ENCODE measurements at places on chromosomes 6 and 20.

GRCh38 chr6:44655412-44656342 lies 268.2 kb downstream of the CDC5L start:
- DNase-seq, result peak; percentile 65

DNA sequence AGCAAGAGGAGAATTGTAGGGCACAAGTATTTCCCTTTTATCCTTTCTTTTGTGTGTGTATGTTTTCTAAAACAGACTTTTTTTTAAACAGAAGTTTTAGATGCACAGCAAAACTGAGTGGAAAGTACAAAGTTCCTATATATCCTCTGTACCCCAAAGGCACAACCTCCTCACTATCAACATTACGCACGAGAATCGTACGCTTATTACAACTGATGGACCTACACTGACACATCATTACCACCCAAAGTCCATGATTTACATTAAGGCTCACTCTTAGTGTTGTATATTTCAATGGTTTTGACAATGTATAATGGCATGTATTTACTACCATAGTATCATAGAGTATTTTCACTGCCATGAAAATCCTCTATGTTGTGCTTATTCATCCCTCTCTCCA lies 32.6 kb downstream of the MAN1A1 start:
- DNase-seq, result no peak

GRCh38 chr20:53019464-53019863 lies 47.3 kb downstream of the TSHZ2 start:
- DNase-seq, result no peak

- DNase-seq, result no peak
These were observed 104.3 kb upstream of the BEND6 start for GRCh38 chr6:56850626-56851025.

DNA sequence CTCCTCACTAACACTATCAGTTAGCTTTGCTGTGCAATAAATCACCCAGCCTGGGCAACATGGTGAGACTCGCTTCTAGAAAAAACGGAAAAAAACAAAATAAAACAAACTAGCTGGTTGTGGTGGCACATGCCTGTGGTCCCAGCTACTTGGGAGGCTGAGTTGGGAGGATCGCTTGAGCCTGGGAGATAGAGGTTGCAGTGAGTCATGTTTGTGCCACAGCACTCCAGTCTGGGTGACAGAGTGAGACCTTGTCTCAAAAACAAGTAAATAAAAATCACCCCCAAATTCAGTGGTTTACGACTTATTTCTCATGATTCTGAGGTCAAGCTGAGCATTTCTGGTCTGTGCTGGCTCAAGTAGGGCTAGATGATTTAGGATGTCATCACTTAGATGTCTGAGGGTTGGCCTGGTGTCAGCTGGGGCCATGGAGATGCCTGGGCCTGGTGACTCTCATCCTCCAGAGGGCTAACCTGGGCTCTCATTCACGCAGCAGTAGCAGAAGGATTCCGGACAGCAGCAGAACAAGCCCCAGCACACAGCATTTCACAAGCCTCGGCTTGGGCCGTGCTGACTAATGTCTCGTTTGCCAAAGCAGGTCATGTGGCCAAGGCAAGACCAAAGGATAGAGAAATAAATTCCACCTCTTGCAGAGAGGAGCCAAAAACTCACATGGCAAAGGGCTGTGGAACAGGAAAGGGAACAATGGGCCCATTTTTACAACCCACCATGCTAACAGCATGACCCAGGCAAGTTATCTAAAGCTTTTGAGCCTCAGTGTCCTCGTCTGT lies 32.5 kb downstream of the MGME1 start:
- no peak for DNase-seq

DNA sequence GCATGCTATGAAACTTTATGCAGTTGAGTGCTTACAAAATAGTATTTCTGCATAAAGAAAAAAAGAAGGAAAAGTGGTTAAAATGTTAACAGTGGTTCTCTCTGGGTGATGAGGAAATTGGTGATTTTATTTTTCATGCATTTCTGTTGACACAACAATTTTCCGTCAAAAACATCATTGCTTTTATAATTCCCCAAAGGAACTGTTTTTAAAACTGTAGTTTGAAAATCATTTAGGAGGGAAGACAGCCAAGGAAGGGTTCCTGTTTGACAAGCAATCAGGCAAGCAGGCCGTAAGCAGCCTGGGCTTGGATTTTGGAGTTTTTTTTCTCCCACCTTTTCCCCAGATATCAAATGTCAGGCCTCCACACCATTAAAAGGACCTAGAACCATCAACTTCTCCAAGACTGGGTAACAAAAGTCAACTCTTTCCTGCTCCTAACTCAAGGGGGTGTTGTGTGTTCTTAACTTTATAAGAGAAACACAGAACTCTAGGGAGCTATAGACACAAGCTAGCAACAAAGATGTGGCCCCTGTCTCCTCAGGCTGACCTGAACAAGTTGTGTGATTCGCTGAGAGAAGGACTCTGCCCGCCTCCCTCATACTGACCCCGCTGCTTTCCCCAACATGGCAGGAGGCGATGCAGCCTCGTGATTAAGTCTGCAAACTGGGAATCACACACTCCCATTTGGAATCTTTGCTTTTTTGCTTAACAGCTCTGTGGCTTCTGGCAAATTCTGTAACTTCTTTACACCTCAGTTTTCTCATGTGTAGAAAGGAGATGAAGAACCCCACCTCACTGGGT lies 146.6 kb downstream of the BCAS1 start:
- DNase-seq, result no peak

- no peak for DNase-seq
These were observed 474.9 kb upstream of the AGPAT4 start for GRCh38 chr6:161748535-161749416.

GRCh38 chr6:13916230-13916944 lies 8.4 kb upstream of the RNF182 start:
- DNase-seq, result no peak

- DNase-seq, result no peak
These were observed 237.6 kb downstream of the QKI start for GRCh38 chr6:163651915-163652668.

DNA sequence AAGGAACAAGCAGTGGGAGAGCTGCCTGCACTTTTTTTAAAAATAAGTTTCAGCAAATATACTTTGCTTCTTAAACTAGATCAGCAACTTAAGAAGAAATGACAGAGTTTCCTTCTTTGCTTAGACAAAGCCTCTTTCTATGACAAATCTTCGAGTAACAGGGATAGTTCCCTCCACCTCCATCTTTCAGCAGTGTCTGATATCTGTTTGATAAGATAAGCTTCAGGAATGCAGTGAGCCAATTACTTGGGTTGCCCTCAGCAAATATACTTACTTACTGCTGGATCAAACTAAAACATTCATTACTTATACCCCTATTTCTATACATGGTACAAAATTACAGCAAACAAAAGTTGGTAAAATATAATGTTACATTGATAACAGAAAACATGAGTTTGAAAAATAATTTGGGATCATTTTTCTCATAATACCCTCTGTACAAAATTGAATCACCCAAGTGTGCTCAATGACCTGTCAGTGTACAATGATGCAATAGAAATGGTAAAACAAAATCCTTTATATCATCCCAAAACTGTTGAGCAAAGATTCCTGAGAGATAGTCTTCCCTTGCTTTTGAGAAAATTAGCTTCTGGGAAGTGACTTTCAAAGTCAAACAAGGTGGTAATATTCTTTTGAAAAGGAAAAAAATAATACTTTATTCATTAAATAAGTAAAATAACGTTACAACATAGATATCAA lies 24.5 kb downstream of the FRK start:
- DNase-seq, result no peak

DNA sequence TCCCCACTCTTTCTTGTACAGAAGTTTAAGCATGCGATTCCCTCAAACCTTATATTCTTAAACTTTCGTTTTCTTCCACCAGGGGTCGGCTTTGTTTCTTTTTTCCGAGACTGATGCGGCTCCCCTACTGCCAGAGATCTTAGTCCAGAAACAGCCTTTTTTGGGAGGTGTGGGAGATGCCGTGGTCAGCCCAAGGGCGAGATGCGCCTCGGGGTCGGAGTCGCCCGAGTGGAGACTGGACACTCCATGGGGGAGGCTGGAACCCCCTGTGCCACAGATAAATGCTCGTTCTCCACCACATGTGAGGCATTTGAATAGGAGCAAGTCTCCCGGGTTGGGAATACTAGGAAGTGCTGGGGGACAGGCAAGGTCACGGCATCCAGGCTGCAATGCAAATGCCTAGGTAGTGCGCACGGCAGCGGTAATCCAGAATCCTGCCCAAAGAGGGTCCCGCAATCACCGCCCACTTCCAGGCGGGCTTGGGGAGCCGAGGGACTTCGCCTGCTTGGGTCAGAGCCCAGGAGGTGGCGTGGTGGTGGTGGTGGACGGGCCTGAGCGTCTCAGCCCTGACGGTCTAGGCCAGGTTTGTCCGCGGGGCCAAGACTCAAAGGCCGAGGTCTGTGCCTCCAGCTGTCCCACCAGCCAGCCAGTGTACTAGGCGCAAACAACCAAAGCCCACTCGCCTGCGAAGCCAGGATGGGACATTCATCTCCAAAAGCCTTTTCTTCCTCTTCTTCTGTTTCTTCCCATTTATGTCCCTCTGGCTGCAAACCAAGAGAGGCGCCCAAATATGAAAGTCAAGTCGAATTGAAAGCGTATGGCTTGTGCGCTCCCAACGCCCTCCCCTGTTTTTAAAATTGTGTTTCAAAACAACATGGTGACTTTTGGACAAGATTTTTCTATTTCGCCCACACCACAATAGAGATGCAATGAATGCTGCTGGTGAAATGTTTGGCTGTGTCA lies 39.3 kb upstream of the OSTM1 start:
- no peak for DNase-seq

DNA sequence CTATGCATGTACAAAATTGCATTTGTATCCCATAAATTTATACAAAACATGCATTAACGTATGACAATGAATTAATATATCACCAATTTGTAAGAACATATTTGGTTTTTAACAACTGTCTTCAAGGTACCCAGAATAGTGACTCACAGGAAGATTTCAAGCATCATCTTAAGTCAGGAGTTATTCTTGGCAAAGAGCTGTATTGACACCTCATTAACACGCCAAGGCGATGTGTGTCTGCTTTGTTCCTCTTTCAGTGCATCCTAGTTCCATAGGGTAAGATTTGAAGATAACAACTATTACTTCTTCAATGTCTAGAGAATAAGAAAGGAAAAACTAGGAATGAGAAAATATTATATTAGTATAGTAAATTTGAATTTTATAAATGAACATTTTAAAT lies 35.8 kb upstream of the TPD52L1 start:
- no peak for DNase-seq

DNA sequence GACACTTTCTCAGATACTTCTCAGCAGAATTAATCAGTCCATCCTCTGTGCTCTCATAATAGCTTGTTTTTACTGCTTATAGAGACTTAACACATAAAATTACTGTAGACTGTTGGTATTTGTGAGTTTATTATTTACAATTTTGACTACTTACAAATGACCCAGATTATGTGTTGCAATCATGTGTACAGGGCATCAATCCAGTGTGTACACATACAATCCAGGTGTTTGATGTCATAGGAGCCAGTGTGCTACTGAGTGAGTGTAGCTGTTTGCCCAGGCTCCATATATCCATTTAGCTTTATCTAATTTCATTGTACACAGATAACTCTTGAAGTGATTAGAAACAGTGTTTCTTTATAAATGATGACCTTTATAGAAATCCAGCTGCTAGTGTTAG lies 31.3 kb downstream of the TRMT11 start:
- DNase-seq, result no peak

GRCh38 chr6:71486461-71486860 lies 197.8 kb downstream of the OGFRL1 start:
- DNase-seq, result no peak

GRCh38 chr20:34515484-34516246 lies 557 bp upstream of the DYNLRB1 start:
- peak; percentile 57 for DNase-seq

GRCh38 chr6:124371974-124372475 lies 568.4 kb downstream of the NKAIN2 start:
- no peak for DNase-seq

- DNase-seq, result no peak
These were observed 198.4 kb downstream of the HAO1 start for GRCh38 chr20:7741866-7742265.

DNA sequence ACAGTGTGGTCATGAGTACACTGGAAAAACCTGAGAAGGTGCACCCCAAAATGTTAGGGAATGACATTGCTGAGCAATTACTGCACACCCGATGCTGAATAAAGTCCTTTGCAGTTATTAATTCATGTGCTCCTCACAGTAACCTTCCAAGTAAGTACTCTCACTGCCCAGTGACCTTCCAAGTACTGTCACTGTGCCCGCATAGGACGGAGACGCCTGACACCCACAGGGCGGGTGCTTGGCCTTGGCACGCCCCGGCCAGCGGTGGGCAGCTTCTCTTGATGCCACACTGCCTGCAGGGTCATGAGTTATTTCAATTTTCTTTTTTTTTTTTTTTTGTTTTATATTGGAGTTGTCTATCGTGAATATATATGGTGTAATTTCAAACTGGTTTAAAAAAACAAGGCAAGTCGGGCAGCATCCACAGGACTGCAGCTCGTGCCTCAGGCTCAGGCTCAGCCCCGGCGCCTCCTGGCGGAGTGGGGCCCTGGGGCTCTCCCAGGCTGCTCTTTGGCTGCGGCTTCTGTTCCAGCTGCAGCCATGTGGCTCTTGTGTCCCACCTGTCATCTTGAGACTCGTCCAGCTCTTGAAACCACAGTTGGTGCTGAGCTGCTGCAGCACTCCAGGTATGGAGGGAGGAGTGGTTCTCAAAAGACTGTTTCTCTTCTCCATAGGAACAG lies 27.0 kb downstream of the PNLDC1 start:
- DNase-seq, result no peak

DNA sequence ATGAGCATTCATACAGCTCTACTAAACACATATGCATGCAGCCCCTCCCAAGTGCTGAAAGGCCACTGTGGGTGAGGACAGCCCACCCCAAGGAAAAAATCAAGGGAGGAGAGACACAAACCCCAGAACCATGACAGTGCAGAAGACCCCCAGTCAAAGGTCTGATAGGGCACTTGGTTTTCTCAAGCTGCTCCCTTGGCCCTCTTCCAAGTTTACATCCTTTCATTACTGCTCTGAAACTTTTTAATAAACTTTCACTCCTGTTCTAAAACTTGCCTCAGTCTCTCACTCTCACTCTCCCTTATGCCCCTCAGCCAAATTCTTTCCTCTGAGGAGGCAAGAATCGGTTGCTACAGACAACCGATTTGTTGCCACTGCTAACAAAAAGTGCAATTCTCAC lies 24.9 kb downstream of the IPCEF1 start:
- no peak for DNase-seq

GRCh38 chr6:158188591-158188990 lies 20.4 kb downstream of the GTF2H5 start:
- DNase-seq, result no peak

Data from T-helper 17 cell (primary cell).